ENCODE measurements at places on chromosomes 3 and 15.

DNA sequence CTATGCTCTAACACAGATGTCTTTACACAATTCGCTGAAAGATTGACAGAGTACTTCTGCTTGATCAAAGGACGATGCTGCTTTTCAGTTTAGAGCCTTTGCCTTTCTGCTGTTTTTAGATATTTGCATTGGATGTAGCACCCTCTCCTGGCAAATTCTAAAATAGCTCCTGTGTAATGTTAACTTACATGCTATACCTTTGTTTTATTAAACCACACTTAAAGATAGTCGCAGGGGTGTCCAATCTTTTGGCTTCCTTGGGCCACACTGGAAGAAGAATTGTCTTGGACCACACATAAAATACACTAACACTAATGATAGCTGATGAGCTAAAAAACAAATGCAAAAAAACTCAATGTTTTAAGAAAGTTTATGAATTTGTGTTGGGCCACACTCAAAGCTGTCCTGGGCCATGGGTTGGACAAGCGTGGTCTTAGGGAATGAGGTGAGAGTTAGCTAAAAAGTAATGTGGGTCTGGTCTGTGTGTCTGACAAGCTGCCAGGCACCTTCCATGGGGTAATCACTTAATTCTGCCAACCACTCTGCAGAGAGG, 62.9 kb downstream of the ATG7 start:
- peak; percentile 46 for ATAC-seq

GRCh38 chr15:87681104-87681503, 575.4 kb downstream of the NTRK3 start:
- ATAC-seq, result no peak

- no peak for ATAC-seq
Measured at GRCh38 chr15:69535101-69535638, 82.6 kb downstream of the RPLP1 start.

DNA sequence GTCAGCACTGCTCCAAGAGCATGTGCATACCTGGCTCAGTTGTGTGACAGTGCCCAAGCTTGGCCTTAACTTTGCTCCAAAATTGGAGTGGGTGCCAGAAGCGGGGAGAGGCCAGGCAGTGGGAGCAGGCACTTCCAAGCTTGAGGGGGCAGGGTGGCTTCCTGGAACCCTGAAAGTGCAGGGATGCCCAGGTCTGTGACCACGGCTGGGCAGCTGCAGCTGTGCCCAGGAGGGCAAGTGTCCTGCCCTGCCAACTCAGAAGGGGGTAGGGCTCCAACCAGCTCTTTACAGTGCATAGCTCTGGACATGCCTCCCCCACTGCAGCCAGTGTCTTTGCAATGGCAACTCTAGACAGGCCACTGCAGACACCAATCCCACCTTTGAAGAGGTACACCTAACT, 478.6 kb downstream of the OTOL1 start:
- no peak for ATAC-seq

- peak; percentile 36 for ATAC-seq
Measured at GRCh38 chr3:150760431-150761200, 2.4 kb downstream of the SIAH2 start.

DNA sequence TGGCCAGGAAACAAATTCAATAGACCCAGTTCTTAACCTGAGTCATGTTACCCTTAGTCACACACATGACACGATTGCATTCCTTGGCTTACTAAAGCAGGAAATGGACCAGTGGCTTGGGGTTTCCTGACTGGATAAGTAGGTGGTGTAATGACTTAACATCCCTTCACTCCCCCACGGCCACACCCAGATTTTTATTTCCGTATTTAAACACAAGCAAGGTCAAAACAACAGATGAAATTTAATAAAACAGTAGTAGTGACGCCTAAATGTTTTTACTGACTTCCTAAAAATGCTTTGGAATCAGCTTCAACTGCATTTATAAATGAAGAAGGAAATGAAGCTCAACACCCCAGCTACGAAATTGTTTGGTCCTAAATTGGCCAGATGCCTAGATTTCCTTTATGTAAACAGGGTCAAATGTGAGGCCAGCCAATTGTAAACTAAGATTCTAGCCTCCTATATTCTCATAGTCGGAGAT, 324.3 kb downstream of the CHST2 start:
- peak; percentile 76 for ATAC-seq

GRCh38 chr3:134486577-134487041, 752 bp downstream of the CEP63 start:
- ATAC-seq, result no peak

DNA sequence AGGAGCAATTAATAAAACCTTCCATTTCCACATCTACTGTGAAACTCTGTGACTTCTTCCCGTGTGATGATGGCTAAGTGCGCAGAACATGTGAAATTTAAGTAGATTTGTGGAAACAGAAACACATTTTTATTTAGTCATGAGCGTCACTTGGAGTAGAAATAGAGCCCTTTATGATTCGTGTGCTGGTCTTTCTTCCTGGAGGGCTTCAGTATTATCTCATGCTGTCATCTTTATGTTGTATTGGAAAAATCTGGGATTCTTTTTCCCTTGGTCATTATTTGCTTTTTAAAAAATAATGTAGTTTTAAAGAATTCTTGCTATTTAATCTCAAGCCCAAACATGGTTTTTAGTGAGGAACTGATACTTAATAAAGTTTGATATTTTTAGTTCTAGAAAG, 284.0 kb upstream of the CTDSPL start:
- ATAC-seq, result no peak

GRCh38 chr3:197961582-197961945, 1.5 kb downstream of the LMLN start:
- no peak for ATAC-seq

GRCh38 chr3:33768578-33769330, 29.7 kb upstream of the PDCD6IP start:
- ATAC-seq, result no peak

GRCh38 chr15:100663915-100664281, 61.5 kb downstream of the ASB7 start:
- ATAC-seq, result no peak

- ATAC-seq, result no peak
Measured at GRCh38 chr15:42804739-42805138, 67.8 kb upstream of the CDAN1 start.

GRCh38 chr15:65083262-65083701, 6.7 kb downstream of the KBTBD13 start:
- no peak for ATAC-seq

- no peak for ATAC-seq
Measured at GRCh38 chr15:71355268-71355667, 240.0 kb downstream of the THSD4 start.

- no peak for ATAC-seq
Measured at GRCh38 chr3:49217688-49218470, 46.5 kb downstream of the KLHDC8B start.

DNA sequence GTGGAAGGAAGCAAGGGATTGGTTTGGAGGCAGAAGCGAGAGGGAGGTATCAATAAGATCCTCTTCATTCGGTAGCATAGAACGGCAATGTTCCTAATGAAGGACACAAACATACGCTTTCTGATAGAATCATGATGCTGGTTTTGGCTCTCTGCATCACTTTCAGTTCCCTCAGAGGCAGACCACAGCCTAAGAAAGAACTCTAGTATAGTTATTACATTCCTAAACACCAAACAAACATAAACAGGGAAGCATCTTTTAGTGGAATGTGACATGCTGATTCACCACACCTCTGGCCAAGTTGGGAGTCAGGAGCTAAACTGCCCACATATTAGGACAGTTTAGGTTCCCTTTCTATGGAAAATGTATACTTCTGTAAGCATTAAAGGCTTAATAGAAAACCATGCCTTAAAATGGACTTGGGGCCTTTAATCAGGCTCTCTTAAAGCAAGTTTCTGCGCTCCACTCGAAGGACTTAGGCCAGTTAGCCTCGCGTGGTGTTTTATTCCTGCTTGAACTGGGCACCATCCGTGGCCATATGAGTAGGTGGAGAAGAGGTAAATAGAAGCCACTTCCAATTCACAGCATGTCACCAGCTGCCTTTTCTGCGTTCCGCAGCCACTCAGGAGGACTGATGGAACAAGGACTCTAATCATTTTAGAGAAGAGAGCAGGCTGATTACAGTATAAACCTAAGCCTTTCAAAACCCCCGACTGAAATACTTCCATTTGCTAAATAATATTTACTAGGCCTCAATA, 53.7 kb downstream of the CD47 start:
- ATAC-seq, result no peak

DNA sequence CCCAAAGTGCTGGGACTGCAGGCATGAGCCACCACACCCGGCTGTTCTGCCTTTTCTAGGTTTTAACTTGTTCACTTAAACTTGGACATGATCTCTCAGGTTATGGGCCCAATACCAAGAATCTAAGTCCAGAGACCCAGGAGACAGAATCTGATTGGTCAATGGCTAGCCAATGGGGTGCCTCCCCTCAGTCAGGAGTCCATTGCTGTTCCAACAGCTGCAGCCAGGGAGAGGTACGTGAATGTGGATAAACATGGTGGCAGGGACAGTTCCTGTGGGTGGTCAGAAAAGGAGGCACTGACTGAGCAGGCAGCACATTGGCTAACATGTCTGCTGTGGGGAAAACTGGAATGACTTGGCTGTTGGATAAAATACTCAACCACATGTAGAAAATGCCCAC, 140.3 kb downstream of the RPLP1 start:
- ATAC-seq, result no peak

- ATAC-seq, result no peak
Measured at GRCh38 chr15:56795502-56795901, 62.2 kb upstream of the ZNF280D start.

GRCh38 chr3:100209948-100210771, 50.6 kb upstream of the TBC1D23 start:
- peak; percentile 86 for ATAC-seq

DNA sequence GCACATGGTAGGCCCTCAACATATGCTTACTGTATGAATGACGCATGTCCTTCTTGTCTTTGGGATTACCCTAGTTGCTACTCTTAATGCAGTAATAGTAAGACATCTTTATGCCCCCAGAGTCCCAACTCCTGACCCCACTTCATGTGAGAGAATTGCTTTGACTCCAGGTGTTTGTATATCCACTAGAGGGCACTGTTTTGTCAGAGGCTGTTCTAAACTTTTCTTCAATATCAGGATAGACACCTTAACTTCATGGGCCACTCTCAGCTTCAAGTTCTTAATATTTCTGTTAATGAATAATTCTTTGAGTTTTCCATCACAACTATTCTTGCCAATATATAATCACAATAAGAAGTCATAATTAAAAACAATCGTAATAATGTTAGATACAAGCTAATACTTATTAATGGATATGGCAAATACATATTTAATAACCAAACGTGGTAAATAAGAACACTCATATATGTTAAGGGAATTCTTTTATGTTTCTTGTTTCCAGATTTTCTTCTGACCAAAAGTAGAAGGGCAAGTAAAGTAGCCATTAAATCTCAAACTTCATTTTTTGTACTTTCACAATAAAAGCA, 337.2 kb upstream of the DNAJC19 start:
- no peak for ATAC-seq

GRCh38 chr15:44779761-44780160, 43.4 kb downstream of the TRIM69 start:
- ATAC-seq, result no peak

GRCh38 chr3:188067932-188068331, 86.0 kb upstream of the LPP start:
- no peak for ATAC-seq

DNA sequence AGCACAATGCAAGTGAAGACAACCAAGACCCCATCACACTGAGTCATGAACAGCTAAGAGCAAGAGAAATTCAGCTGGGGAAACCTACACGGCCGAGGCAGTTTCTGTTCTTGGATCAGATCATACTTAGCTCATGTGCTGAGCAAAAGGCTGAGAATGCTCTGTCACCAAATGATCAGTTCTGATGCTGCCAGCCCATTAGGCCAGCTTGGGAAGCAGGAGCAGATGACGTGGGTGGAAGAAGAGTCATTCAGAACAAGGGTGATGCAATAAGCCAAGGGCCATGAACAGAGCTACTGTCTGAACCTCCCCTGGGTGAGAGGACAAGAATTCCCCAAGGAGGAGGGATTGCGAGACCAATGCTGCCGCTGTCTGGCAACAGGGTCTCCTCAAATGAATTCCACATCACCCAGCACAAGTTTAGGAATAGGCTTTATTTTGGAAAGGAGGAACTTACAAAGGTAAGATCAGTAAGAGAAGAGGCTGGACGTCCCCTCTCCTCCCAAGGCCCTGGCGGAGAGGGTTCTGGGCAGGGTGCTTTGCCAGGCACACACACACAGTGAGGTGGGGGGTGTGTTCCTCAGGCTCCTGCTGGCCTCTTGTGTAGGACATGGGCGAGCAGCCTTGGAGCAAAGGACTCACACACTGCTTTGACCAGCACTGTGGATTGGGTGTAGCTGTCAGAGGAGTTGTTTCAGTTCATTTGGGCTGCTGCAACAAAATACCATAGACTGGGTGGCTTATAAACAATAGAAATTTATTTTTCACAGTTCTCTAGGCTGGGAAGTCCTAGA, 65.6 kb upstream of the CTXND1 start:
- no peak for ATAC-seq

GRCh38 chr15:26972636-26973035, 1.7 kb downstream of the GABRG3 start:
- ATAC-seq, result no peak

Measured in activated CD4-positive, CD25-positive, alpha-beta regulatory T cell treated with anti-CD3 and anti-CD28 coated beads, Interleukin-2, amount 50 U/mL, for 24 hours (primary cell).